A549 treated with dexamethasone at 1 μM for 4 hours (cell line): ENCODE measurements at places on chromosomes 6 and 20. TPM values are rescaled to one million over a fixed set of nuclear protein-coding genes. Genes with fewer than 3 reads are reported as not detected.

The SLC22A3 gene
- 49.8 to 63.4 TPM (median 59.2 TPM) in 5 replicates for total RNA-seq

The PNLDC1 gene
- 0.04 to 0.06 TPM (median 0.05 TPM) in 3 of 5 replicates, not detected in the others for total RNA-seq

The SRMS gene
- total RNA-seq, result 0.11 to 0.14 TPM (median 0.13 TPM) in 4 of 5 replicates, not detected in the other

The RIPPLY2 gene
- total RNA-seq, result 0.31 to 0.49 TPM (median 0.39 TPM) in 4 of 5 replicates, not detected in the other

The ADAM33 gene
- 0.03 to 0.14 TPM (median 0.11 TPM) in 5 replicates for total RNA-seq

The IYD gene
- 0.01 to 0.18 TPM (median 0.07 TPM) in 4 of 5 replicates, not detected in the other for total RNA-seq

The GRM1 gene
- 0.03 to 0.04 TPM in 2 of 5 replicates, not detected in the others for total RNA-seq

The RAB44 gene
- total RNA-seq, result 0.04 to 0.05 TPM (median 0.04 TPM) in 5 replicates

The BCAS1 gene
- 0.44 to 0.69 TPM (median 0.64 TPM) in 5 replicates for total RNA-seq

The ELMO2 gene
- total RNA-seq, result 17.1 to 23.5 TPM (median 21.8 TPM) in 5 replicates

The SMOC2 gene
- total RNA-seq, result 0.07 TPM in 1 of 5 replicates, not detected in the others

The SLC26A8 gene
- total RNA-seq, result 0.02 TPM in 1 of 5 replicates, not detected in the others

The MEI4 gene
- total RNA-seq, result not detected in 5 replicates

The FNDC1 gene
- 0.08 to 0.14 TPM (median 0.11 TPM) in 5 replicates for total RNA-seq

The RARS2 gene
- 20.4 to 23.6 TPM (median 22.9 TPM) in 5 replicates for total RNA-seq

The C6orf163 gene
- total RNA-seq, result 0.09 to 0.32 TPM (median 0.22 TPM) in 5 replicates

The ARMC12 gene
- 0.23 to 1.1 TPM (median 0.74 TPM) in 5 replicates for total RNA-seq

The LHFPL5 gene
- 0.08 to 0.17 TPM (median 0.16 TPM) in 3 of 5 replicates, not detected in the others for total RNA-seq

The TRIM15 gene
- not detected in 5 replicates for total RNA-seq

The SUMO4 gene
- not detected in 5 replicates for total RNA-seq

The FHL5 gene
- total RNA-seq, result not detected in 5 replicates

The DSP gene
- 36.3 to 56.9 TPM (median 48.8 TPM) in 5 replicates for total RNA-seq

The POM121L2 gene
- total RNA-seq, result 0.02 TPM in 1 of 5 replicates, not detected in the others

The ADTRP gene
- total RNA-seq, result 0.29 to 0.90 TPM (median 0.75 TPM) in 5 replicates

The ZBP1 gene
- total RNA-seq, result not detected in 5 replicates

The DEFB132 gene
- not detected in 5 replicates for total RNA-seq

The OOEP gene
- total RNA-seq, result not detected in 5 replicates

The KHDC1L gene
- total RNA-seq, result 0.25 to 0.41 TPM (median 0.28 TPM) in 3 of 5 replicates, not detected in the others

The CALHM4 gene
- total RNA-seq, result not detected in 5 replicates

The ID1 gene
- total RNA-seq, result 341 to 512 TPM (median 429 TPM) in 5 replicates

The SLCO4A1 gene
- total RNA-seq, result 10.3 to 16.8 TPM (median 15.7 TPM) in 5 replicates

The BTN2A1 gene
- 15.8 to 22.5 TPM (median 21.3 TPM) in 5 replicates for total RNA-seq
